ENCODE measurements at places on chromosomes 13 and 19.

DNA sequence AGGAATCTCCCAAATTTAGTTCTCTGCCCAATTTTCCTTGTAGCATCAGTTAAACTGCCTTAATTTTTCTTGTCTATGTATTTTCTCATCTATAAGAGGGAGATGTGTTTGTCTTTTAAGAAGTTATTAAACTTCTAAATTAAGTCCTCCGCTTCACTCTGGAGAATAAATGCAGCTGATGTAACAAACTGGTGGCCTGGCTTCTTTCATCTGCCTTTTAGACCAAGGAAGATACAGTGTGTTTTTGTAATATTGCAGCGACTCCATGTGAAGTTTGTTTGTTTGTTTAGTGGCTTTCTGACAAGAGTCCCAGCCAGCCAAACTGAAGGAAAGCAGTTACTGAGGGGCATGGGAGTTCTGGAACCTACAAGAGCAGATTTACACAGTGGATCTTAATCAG, 56.4 kb downstream of the KLF12 start:
- ATAC-seq, result no peak

- ATAC-seq, result peak; percentile 21
Observed at GRCh38 chr19:41939861-41940730, 11.8 kb upstream of the ERFL start.

DNA sequence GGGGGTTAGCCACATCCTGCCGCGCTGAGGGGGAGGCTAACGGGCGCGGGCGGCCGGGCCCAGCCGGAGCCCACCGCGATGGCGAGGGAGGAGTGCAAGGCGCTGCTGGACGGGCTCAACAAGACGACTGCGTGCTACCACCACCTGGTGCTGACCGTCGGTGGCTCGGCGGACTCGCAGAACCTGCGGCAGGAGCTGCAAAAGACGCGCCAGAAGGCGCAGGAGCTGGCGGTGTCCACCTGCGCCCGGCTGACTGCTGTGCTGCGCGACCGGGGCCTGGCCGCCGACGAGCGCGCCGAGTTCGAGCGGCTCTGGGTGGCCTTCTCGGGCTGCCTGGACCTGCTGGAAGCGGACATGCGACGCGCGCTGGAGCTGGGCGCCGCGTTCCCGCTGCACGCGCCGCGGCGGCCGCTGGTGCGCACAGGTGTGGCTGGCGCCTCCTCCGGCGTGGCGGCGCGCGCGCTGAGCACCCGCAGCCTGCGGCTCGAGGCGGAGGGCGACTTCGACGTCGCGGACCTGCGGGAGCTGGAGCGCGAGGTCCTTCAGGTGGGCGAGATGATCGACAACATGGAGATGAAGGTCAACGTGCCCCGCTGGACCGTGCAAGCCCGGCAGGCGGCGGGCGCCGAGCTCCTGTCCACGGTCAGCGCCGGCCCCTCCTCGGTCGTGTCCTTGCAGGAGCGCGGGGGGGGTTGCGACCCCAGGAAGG, 692 bp downstream of the RGS9BP start:
- ATAC-seq, result no peak

DNA sequence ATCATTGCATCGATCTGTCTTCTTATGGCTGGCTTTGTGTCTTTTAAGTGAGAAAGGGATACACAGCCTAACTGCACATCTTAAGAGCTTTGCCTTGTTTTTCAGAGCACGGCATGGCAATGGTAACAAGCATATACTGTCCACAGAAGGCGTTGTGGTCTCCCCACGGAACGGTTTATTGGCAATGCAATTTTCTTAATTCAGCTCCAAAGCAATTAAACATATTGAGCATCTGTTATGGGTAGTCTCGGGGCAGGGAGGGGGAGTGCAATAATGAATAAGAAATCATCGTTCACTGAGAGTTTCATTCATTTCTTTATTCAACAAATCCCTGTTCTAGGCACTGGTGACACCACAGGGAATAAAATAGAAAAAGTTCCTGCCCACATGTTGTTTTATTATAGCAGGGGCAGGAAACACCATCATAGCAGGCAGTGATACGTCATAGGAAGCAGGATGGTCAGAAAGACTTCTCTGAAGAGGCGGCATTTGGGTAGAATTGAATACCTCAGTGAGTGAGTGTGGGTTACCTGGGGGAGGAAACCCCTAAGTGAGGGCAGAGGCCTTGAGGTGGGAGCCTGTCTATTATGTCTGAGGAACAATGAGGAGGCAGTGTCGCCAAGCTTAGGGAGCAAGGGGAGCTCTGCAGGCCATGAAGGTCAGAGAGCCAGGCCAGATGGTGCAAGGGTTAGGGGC, 185.7 kb upstream of the KL start:
- no peak for ATAC-seq

DNA sequence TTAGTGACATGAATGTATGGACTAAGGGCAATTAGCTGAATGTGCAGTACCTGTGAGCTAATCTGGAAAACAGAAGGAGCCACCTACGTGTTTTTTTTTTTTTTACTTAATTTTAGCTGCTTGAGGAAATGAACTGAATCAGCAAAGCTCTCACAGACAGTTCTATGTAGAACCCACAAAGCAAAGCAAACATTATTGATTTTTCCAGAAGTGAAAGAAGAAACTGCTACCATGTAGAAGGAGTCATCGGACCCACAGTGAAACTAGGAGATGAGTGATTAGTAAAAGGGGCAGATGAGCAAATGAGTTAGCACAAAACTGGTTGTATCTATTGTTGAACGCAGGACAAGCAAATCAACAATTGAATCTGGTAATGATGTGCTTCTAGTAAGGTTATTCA, 94.1 kb upstream of the SLC7A1 start:
- ATAC-seq, result no peak

DNA sequence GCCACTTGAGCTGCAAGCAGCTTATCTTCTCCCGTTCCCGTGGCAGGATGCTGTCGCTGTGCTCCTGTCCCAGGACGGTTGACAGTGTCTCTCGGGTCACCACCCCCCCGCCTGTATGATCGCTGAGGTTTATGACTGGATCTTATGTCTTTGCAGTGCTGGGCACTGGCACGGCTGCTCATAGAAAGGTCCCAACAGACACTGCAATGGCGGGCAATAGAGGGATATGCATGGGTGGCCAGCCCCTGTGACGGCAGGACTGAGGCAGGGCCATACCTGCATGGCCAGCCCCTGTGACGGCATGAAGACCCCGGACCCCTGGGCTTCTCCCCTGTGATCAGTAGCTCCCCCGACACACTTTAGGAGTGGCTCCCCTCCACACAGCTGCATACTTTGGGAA, 307.2 kb downstream of the TEX29 start:
- no peak for ATAC-seq

DNA sequence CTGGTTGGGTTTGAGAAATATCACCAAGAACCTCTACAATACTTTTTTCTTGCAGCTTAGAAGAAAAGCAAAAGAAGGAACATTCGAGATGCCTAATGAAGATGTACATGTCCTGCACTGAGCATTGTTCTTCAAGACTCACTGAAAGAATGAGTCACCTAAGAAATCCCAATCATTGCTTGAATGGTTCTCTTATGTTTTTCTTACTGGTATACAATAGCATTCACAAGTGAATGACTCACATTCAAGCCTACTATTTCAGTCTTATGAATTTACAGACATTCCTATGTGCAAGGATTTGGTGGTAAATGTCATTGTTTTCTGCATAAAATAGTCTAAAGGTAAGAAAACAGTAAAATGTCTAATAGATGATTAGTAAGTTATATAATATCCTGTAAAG, 594.6 kb downstream of the PCDH9 start:
- peak; percentile 100 for ATAC-seq

DNA sequence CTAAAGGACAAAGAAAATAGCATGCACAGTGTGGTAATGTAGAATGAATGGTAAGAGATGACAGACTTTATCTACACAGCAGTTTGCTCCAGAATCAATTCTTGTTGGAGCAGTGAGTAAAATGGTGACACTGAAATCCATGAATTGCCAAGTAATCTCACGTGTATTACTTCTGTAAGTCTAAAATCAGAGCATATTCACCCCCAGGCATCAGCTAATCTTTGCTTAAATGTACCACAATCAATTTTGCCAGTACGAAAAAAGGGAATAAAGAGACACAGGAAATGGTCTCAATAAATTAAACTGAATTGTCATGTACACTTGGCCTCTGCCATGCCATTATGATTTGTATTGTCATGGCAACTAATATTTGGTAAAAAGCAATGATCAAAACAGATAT, 294.2 kb downstream of the PCDH17 start:
- no peak for ATAC-seq

DNA sequence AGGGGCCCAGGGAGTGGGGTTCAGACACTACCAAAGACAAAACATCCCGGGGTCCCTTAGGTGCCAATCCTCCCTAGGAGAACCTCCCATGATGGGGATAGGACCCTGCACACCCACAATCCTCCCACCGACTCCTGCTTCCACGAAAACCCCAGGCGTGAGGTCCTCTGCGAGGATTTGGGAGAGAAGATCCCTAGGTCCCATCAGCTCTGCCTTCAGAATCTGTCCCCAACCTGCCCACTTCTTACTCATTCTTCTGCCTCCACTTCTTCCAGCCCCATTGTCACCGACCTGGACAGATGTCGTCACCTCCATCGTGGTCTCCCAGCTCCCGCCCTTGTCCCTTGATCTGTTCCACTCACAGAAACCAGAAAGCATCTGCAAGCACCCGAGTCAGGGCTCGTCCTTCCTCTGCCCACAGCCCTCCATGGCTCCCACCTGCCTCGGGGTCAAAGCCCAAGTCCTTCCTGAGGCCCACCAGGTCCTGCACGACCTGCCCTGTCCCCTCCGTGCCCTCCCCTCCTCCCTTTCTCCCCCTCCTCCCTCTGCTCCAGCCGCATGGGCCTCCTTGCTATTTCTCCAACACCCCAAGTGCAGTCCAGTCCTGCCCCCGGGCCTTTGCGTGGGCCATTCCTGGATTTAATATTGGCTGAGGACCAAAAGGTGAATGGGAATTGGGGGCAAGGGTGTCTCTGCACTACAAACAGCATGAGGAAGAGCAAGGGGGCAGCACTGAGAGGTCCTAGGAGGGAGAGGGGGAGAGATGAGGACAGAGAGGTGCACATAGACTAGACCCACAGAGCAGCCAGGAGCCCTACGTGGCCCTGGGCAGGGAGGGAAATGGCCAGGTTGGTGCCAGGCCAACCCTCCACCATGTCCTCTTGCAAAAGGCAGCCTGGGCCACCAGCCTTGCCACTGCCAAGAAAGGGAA, 51.3 kb downstream of the PTPRS start:
- ATAC-seq, result no peak

- ATAC-seq, result no peak
Observed at GRCh38 chr19:2500841-2501261, 24.9 kb downstream of the GADD45B start.

- ATAC-seq, result peak; percentile 19
Observed at GRCh38 chr19:49361438-49362047, 673 bp downstream of the TEAD2 start.

- no peak for ATAC-seq
Observed at GRCh38 chr19:33458807-33459206, 62.8 kb downstream of the PEPD start.

DNA sequence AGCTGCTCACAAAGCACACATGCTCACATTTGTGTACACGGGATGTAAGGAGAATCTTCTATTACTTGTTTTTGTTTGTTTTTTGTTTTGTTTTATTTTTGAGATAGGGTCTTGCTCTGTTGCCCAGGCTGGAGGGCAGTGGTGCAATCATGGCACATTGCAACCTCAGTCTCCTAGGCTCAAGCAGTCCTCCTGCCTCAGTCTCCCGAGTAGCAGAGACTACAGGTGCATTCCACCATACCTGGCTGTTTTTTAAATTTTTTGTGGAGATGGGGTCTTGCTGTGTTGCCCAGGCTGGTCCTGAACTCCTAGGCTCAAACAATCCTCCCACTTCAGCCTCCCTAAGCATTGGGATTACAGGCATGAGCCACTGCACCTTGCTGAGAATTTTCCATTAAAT, 41.8 kb downstream of the KCNC3 start:
- ATAC-seq, result no peak

DNA sequence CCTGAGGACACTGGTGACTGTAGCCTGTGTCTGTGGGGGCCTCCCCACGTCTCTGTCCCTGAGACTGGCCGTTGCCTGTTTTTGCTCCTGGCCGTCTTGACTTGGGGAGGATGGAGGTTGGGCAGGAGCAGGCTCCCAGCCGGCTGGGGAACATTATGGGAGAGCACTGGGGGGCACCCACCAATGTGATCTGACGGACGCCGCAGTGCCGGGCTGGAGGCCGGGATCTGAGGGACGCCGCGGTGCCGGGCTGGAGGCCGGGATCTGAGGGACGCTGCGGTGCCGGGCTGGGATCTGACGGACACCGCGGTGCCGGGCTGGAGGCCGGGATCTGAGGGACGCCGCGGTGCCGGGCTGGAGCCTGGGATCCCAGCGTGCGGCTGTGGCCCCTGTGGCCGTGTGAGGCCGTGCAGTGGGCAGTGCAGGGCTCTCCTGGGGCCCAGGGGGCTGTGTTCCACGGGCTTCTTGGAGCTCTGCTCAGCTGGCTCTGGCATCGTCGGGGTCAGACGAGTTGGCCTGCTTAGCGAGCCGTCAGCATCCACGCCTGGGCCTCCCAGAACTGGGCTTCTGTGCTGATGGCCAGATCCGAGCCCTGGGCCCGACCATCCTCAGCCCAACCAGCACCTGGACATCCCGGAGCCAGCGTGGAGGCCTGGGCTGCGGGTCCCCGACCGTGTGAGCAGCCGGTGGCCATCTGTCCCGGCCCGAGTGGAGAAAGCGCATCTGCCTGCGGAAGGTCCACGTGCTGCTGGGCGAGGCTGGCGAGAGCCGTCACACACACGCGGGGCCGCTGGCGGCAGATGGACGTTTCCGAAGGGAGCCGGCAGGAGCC, 45.8 kb downstream of the GAS6 start:
- ATAC-seq, result no peak

GRCh38 chr13:71240911-71241310, 626.1 kb downstream of the DACH1 start:
- peak; percentile 75 for ATAC-seq

GRCh38 chr19:38985262-38985661, 9.7 kb upstream of the FBXO17 start:
- ATAC-seq, result no peak

DNA sequence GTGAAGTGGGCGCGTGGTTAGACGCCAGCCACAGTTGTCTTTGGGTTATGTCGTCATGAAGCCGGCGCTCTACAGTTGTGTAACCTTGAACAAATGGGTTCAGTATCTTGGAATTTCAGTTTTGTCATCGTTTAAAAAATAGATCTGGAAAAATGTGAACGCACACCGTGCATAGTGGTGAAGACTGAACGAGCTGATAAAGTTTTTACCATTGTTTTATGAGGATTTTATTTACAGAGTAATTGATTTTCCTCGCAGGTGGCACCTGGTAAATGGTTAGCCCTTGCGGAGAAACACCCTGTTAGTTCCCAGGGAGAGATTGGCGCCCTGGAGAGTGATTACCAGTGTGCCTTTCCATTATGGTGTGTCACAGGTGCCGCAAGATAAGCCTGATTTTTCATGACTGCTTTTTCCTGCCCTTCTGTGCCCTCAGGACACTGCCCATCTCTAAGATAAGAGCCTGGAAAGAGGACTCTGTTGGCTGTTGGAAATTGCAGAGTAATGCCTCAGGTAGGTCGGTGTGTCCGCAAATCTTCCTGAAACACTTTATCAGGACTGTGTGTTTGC, 577 bp downstream of the ZNF181 start:
- ATAC-seq, result no peak

- no peak for ATAC-seq
Observed at GRCh38 chr19:51565583-51565982, 5.5 kb upstream of the ZNF175 start.

All from SK-N-SH treated with all-trans-retinoic acid at 6 μM for 48 hours (cell line).